Fibroblast of gingiva (primary cell): ENCODE measurements at places on chromosomes 1 and 21.

DNA sequence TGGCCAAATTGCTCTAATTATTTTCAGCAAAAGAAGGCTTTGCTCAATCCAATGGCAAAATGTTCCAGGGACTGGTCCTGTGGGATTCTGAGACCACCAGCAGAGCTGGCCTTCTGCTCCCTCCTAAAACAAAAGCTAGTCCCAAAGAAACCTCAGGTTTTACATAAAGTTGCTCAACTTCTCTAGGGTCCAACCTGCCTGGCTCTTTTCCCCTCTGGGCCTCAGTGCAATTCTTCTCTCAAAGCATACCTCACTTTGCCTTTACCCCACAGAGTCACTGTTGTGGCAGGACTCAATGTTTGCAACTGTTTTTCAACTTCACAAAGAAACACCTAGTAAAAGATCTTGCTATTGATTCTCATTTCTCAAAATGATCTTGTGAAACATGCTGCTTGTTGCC lies 39.8 kb downstream of the TBX15 start:
- DNase-seq: no peak

DNA sequence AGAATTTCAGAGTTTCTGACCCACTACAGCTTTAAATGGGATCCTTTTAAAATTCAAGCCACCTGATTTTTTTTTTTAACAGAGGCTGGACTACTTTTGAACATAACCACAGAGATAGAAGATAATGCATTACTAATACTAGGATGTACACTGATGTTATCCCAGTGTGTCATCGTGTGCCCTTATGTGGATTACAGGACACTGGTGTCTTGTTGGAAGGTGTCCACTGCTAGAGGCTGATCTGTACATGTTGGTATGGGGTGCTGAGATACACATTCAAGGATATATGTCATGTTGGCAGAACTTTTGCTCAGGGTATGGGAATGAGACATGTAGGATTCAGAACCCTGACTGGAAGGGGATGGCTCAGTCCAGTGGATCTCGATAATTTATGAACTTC lies 56.3 kb downstream of the INAVA start:
- DNase-seq: no peak

GRCh38 chr1:245957427-245957826 lies 549.7 kb downstream of the SMYD3 start:
- DNase-seq: no peak

GRCh38 chr1:12380326-12381249 lies 150.8 kb downstream of the VPS13D start:
- DNase-seq: no peak

GRCh38 chr21:25370311-25370744 lies 237.0 kb downstream of the MRPL39 start:
- DNase-seq: peak; percentile 83

- DNase-seq: no peak
Measured at GRCh38 chr1:112057736-112058135, 68.3 kb upstream of the KCND3 start.

GRCh38 chr1:155198547-155198906 lies 9.2 kb downstream of the THBS3 start:
- DNase-seq: no peak

GRCh38 chr1:53949023-53949990 lies 3.2 kb downstream of the LRRC42 start:
- DNase-seq: peak; percentile 29

- no peak for DNase-seq
Measured at GRCh38 chr1:50877641-50878040, 82.4 kb downstream of the FAF1 start.

DNA sequence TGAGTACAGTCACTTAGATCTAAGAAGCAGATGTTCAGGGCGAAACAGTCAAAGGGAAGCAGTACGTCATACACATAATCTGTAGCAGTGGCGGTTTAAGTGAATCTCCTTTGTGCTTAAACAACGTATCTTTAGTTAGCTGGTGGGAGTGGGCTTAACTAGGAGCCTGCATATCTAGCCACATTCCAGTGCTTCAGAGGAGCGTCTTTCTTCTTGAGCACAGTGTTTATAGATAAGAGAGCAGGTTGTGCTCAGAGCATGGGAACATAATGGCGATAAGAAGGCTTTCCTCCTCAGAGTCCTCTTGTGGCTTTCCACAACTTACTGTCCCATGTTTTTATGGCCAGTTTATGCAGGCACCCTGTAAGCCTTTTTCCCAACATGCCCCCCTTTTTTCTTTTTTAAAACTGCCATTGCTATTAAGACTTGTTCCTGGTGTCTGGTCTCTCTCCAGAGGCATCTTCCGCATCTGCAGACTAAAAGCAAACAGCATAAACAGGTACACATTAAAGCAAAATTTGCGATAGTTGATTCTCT lies 3.2 kb downstream of the DAP3 start:
- DNase-seq: no peak

- DNase-seq: no peak
Measured at GRCh38 chr1:64743954-64744491, 852 bp upstream of the RAVER2 start.

GRCh38 chr1:201329286-201329685 lies 46.0 kb downstream of the PKP1 start:
- DNase-seq: peak; percentile 29

DNA sequence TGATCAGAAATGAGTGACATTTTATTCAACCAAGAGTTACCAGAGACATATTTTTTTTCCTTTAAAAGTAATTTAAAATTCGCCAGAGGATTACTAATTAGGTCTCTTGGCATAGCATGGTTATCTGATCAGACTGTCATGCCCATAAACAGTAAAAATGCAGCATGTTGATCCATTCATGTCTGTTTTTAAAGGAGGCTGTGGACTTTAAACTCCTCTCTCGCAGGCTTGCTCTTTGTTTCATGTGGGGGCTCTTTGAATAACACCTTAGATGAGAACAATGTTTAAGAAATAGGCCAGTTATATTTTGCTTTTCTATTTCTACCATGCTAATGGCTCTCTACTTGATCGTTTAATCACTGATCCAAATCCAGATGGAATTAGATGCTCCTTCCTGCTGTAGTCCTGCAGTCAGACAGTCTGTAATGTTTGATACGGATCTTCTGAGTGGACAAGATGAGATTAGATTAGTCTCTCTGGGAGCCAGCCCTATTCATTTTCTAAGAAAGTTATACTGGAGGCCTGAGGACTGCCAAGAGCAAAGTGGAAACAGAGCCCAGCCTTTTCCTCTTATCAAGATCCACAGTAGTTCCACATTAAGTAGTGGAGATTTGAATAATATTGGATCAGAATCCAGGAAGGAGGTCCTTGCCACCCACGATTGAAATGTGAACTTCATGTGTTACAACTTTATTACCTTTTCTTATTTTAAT lies 197.4 kb downstream of the HS2ST1 start:
- DNase-seq: no peak

DNA sequence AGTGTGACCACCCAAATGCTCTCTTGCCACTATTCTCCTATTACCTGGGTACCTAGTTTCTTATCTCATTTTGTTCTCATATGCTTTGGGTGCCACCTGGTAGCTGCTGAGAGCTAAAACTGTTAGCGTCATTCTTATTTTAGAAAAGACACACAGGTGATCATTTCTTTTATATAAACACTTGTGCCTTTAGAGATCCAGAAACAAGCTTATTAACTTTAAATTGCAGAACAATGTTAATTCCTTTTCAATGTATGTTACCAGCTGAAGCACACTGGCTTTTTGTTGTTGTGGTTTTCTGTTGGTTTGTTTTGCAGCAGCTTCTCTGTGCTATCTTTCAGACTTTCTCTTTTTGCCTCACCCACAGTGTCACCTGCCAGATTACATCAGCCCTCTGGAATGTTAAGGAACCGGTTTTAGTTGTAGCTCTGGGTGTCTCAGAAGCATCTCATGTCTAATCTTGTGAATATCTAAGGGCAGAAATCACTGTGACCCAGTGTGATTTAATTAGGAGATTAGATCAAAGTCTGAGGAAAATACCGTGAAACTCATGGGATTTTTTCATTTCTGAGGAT lies 43.4 kb upstream of the SLC19A2 start:
- no peak for DNase-seq
